Hippocampal formation (tissue), 2 donors: ENCODE measurements at places on chromosomes 5 and 9.

DNA sequence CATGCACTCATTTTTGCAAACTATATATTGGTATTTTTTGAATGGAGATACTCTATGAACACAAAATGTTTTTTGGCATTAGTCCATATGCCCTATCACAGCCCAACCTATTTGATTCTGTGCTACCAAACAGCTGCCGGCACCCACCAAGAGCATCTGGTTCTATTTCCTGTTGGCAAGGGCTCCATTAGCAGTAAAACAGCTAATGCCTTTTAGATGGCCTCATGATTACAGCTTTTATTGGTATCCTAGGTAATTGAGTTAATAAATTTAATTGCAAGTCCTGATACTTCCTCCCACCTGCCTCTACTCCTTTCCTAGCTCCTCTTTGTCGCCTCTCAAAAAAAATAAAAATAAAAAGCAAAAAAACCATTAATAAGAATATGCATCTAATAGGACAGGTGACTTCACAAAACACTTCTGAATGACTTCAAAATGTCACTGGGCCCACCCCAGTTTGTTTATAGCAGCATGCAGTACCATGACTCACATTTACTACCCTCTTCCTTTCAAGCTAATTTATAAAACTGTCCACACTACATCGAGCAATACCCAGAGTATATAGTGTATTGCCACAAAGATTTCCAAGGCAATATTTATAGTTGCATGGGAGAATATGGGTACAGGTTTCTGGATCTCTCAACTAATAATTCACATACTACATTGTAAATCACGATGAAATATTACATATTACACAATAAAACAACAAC lies 620.4 kb downstream of the SLCO4C1 start:
- no peak for DNase-seq

- DNase-seq: no peak
Observed at GRCh38 chr5:55096182-55096581, 6.3 kb upstream of the GZMA start.

GRCh38 chr9:21656776-21657674 lies 145.4 kb upstream of the MTAP start:
- DNase-seq: no peak

DNA sequence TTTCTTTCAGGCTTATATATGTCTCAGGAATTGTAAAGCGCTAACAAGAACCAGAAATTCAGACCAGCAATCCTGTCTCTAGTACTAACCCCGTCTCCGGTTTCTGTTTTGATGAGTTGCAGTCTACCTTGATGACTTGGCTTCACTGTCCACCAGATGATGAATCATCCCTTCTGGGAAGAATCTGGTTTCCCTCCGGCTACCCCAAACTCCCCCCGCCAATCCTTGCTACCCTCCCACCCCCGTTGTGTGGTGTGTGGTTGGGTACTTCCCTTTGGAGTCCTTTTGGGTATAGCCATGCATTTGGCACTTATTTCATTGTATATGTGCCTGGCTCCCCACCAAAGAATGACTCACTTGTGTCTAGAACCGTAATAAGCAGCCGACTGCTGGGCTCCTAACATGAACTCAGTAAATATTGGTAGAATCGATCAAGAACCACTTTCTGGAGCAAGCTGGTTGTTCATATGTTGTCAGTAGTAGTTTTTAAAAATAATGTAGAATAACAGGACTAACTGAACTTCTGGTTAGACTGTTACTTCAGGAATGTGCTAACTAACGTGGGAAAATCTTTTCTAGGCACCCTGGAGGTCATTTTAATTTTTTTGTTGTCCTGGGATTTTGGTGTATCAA lies 8.3 kb upstream of the TGFBI start:
- DNase-seq: no peak

- DNase-seq: no peak
Observed at GRCh38 chr5:146068977-146069779, 36.2 kb downstream of the PLAC8L1 start.
